T-cell (primary cell): ENCODE measurements at places on chromosomes 6 and 20. TPM values are rescaled to one million over a fixed set of nuclear protein-coding genes. Genes with fewer than 3 reads are reported as not detected.

- DNase-seq, result no peak
Observed at GRCh38 chr20:45826381-45827019, 612 bp downstream of the TNNC2 start.

- no peak for DNase-seq
Observed at GRCh38 chr6:121925534-121926255, 473.8 kb upstream of the HSF2 start.

- no peak for DNase-seq
Observed at GRCh38 chr6:32332433-32332832, 39.3 kb downstream of the TSBP1 start.

DNA sequence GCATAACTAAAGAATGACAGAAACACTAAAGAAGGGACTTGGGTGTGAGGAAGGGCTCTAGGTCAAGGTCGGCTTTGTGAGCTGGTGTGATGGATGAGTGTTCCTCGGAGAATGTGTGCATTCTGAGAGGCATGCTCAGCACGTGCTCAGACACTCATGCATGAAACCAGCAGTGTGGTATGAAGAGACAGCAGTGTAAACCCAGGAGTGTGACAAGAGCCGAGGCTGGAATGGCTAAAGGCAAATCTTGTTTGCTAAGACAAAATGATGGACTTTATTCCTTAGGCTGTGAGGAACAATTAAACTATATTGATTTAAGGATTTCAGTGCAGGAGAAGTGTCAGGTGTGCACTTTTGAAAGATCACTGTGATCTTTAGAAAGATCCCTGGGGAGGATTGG is 107.4 kb upstream of the MAP7 start:
- DNase-seq, result no peak

DNA sequence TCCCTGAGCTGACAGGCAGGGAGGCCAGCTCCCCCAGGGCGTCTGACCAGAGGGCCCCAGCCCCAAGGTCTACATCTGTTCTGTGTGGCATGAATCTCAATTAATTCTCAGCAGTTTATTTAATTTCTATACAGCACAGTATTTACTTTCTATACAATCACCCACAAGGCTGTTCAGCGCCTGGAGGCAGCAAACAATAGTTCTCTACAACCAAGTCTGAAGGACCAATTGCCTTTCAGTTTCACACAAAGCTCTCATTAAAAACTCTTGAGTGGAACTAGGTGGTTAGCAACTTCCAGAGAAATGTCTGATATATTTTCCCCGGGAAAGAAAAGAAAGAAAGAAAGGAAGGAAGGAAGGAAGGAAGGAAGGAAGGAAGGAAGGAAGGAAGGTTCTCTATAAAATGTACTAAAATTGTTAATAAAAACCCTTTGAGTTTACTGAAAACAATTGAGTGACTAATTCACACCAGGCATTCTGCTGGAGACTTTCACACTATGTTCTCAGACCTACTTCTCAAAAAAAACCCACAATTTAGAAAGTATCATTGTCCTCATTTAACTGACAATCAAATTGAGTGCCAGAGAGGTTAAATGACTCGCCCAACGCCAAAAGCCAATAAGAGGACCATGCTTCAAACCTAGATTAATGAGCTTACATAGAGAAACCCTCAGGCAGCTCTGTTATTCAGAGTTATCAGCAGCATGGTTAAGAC is 62.5 kb downstream of the METTL24 start:
- no peak for DNase-seq

DNA sequence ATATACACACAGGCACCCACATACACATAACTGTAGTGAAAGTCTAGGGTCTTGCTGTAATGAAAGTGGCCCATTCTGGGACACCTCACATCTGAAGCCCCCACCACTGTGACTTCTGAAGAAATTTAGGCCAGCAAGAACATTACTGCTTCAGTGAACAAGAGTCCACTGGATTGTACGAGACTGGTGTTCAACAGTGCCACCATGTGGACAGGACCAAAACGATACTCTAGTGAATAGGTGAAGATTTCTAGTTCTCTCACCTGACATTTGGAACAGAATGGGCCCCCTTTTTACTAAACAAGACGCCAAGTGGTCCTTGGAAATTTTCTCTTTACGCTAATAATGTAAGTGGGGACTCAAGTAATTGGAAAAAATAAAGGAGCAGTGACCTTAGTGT is 156.9 kb downstream of the MAFB start:
- no peak for DNase-seq

DNA sequence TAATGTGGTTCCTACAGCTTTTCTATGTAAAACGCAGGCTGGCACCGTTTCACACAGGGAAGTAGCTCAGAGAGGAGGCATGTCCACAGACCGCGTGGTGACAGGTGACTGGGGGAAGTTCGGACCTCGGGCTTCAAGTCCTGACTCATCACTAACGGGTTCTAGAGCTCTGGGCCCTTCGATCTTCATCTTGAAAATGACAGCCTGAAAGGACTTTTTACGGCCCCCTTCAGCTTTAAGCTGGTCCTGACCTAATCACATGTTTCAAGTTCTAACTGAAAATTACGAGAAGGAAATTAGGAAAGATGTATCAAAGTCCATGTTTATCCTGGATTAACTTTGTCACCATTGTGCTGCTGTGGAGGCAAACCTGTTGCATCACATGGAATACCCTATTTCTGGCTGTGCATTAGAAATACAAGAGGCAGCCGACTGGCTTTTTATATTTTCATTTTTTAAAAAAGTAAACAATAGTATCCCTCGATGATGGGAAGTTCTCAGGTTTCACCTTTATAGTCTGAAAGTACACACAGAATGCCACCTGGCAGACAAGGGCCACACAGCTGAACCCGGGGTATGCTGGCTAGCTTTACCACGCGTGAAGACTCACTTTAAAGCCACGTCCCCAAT is 2.0 kb downstream of the MAN1A1 start:
- DNase-seq, result no peak

DNA sequence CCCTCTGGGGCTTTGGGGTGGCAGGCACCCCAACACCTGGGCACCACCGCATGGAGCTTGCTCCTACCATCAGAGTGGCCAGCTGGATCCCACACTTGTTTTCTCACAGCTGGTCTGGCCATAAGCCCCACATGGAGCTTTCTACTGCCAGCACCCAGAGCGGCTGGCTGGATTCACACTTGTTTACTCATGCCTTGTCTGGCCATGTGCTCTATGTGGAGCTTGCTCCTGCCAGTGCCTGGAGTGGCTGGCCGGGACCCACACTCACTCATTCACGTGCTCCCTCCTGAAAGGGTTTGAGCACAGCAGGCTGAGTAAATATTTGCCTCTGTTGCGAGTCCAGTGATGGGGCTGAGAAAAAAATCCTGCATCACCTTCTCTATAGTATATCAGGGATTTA is 487.0 kb downstream of the CD109 start:
- DNase-seq, result no peak

GRCh38 chr6:76026101-76026500 is 46.4 kb downstream of the IMPG1 start:
- DNase-seq, result no peak

DNA sequence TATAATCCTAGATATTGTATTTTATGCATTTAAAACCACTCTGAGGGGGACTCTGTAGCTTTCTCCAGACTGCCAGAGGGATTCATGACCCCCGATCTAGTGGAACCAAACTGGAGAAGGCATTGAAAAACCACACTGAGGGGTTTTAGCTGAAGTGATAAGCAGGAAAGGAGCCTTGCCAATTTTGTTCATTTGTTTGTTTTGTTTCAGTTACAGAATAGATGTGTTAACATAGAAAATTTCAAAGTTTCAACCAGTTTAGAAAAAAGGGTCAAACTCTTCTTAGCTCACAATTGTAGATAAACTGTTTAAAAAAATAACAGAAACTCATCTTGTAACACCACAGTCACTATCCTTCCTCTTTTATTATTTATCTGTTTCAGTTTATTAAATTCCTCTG is 19.8 kb downstream of the TAB2 start:
- DNase-seq, result no peak

DNA sequence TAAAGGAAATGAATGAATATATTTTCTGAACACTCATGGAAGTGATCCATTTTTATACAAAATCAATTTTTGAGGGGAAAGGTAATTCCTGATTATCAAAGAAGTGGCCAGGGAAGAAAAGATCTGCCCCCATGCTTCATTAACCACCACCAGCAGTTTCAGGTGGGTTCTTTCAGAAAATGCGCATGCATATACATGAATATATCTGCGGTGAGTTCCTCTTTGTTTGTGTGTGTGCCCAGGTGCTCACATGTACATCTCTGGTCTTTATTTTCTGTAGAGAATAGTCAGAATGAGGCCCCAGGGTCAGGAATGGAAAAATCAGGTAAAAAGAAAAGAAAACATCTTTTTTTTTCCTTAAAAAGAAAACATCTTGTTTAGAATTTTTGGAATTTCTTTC is 88.4 kb downstream of the SGK1 start:
- no peak for DNase-seq

- no peak for DNase-seq
Observed at GRCh38 chr6:169221264-169221663, 32.4 kb downstream of the THBS2 start.

GRCh38 chr6:16277101-16277981 is 39.0 kb downstream of the GMPR start:
- DNase-seq, result no peak

- no peak for DNase-seq
Observed at GRCh38 chr6:11315743-11316437, 83.4 kb upstream of the NEDD9 start.

GRCh38 chr6:145228962-145229582 is 506.2 kb downstream of the EPM2A start:
- no peak for DNase-seq

GRCh38 chr20:3014662-3015061 is 28.8 kb upstream of the GNRH2 start:
- no peak for DNase-seq

DNA sequence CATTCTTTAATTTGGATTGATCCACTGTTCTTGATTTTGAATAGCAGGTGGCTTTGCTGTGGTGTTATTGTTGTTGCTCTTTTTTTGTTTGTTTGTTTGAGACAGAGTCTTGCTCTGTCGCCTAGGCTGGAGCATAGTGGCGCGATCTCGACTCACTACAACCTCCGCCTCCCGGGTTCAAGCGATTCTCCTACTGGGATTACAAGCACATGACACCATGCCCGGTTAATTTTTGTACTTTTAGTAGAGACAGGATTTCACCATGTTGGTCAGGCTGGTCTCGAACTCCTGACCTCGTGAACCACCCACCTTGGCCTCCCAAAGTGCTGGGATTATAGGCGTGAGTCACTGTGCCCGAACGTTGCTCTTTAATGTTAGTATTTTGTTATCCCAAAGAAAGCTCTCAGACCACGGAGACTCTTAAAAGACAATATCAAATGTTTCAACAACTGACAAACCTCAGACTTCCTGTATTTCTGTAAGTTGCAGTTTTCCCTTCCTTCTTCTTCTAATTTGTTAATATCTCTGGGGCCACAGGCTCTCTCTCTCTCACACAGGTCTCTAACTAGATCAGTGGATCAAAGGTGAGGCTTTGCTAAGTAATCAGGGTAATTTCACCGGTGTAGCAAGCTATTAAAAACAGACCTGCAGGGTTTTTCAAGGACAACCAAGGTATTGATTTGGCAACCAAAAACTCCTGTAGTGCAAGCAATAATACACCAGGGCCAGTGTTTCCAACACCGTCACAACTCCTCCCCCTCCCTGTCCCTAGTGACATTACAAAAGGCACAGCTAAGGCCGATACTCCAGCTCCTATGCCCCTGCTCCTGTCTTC is 48.8 kb upstream of the ZNF217 start:
- peak; percentile 29 for DNase-seq

DNA sequence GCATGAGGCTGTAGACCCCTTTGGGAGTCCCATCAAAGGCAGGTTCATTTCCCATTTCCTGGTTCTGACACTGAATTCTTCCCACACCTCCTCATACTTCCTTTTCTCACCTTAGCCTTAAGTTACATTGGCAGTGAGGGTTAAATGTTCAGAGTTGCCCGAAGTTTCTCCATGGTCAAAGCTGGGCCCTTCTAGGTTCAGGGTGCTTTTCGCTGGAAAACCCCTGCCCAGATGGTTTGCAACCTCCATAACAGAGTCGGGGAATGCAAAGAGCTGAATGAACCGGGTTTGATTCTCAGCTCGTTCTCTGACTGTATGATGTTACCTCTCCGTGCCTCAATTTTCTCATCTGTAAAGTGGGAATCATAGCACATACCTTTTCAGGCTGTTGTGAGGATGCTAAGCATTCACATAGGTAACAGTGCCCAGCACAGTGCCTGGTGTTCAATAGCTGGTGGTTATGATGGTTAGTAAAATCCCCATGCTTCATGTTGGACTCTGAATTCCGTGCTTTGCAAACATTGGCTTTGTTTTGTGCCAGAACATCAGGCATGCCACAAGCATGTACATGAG is 149.8 kb downstream of the NFATC2 start:
- no peak for DNase-seq

DNA sequence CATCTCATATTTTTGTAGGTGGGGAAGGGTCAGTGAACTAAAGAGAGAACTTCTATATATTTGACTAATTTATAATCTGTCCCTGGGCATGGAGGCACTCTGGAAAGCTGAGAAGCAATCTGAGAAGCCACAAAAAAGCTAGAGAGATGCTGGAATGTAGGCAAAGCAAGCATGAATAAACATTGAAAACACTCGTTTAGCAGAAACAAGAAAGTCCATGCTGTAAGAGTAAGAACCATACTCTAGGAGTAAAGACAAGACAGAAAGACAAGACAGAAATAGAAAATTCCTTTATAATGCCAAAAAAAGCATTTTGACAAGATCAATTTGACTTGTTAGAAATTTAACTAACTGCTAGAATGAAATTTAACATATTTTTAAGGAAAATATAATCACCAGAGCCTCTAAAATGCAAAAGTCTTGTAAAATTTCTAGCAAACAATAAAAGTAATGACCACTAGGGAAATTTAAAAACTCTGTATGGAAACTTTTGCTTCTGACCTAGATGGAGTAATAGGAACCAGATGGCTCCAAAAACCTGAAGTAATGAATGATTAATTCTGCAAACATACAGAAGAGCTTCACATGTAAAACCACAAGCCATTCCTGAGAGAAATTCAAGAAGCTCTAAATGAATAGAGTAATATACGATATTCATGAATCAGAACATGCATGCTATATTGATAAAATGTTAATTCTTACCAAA is 625.7 kb upstream of the PTCHD4 start:
- DNase-seq, result no peak

GRCh38 chr6:107323133-107323785 is 136.1 kb downstream of the PDSS2 start:
- no peak for DNase-seq

GRCh38 chr6:128310451-128310850 is 209.9 kb downstream of the PTPRK start:
- no peak for DNase-seq

GRCh38 chr6:39951716-39952115 is 17.5 kb upstream of the MOCS1 start:
- DNase-seq, result no peak

GRCh38 chr20:21656308-21657067 is 49.0 kb upstream of the PAX1 start:
- no peak for DNase-seq

The CFAP61 gene
- not detected for total RNA-seq

The CBLN4 gene
- not detected for total RNA-seq

The PLAGL1 gene
- total RNA-seq, result 4.8 TPM

The TCF19 gene
- total RNA-seq, result 9.6 TPM

The GABRR2 gene
- total RNA-seq, result 0.93 TPM

The HUS1B gene
- total RNA-seq, result 2.5 TPM

The AKAP12 gene
- total RNA-seq, result 1.2 TPM

The NFATC2 gene
- total RNA-seq, result 49.0 TPM

The PLEKHG1 gene
- total RNA-seq, result 5.6 TPM

The FAM217A gene
- total RNA-seq, result not detected

The TMEM244 gene
- not detected for total RNA-seq

The OR2B6 gene
- not detected for total RNA-seq
